ENCODE measurements at places on chromosomes 1 and 21.

DNA sequence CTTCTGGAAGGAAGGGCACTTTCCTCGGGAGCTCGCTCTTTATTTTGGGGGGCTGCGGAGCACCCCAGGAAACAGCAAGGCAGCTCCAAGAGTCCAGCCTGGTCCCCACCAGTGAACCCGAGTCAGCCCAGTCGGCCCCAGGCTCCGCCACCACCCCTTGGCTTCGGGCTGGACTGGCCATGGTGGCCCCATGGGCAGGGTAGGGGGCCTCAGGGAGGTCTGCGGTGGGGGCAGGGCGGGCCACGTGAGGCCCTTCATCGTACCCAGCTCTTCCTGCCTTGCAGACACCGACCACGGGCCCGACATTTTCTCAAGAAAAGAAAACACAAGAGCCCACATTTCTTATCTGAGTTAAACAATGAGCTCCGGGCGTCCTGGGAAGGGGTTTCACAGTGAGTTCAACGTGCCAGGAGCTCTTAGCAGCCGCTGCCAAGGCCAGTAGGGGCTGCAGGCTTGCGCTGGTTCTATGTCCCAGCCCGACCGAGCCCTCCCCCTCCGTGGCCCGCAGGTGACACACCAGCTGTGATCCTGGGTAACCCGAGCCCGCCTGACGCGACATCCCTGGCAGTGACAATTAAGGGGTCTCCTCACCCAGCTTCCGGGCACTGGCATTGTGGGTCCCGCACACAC, 66.2 kb downstream of the PRDM16 start:
- no peak for DNase-seq

- no peak for DNase-seq
These were observed 11.2 kb downstream of the THEMIS2 start for GRCh38 chr1:27883536-27883935.

DNA sequence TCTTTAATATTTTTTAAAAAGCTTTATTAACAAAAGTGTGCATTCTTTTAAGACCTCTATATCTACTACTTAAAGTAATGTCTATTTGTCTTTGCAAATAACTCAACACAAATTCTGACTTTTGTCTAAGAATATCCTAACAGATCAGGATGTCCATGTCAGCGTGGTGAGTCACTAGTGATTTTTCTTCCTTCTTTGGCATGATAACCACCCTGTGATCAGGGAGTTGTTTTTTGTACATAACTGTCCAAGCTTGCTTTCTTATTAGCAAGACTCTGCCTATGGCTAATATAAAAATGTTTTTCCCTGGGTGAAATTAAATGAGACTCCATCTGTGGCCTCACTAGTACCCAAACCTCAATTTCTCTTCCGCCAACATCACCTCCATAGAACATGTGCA, 688.9 kb upstream of the ADGRL2 start:
- peak; percentile 13 for DNase-seq

- DNase-seq = no peak
These were observed 69.1 kb upstream of the MRPS6 start for GRCh38 chr21:34004013-34004938.

DNA sequence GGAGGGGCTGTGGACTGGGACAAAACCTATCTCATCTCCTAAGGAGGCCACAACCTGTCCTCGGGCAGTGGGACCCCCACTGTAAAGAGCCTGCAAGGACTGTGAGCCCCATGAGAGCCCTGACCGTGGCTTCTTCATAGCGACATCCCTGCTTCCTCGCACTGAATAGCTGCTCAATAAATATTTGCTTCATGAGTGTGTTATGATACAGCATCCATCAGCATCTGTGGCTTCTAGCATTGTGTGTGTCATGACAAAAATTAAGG, 40.5 kb upstream of the CSF3R start:
- DNase-seq = no peak

DNA sequence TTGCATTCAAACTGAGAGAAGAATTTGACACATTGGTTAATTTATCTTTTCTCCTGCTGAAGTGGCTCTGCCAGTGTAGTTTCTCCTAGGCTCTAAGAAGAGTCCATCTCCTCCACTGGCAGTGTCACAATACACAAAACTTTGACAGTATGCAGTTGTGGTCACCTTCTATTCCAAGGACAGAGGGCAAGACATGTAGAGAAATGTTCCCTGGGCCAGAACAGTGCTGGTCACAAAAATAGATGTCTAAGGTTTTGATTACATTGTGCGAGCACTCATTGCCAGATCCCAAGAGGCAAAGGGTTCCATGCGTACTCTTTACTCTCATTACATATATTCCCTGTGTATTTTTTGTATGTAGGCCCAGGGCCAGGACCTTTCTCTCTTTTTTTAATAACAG, 148.1 kb upstream of the UBE2U start:
- DNase-seq = no peak

All from AG10803 (cell line).